Activated T-cell treated with anti-CD3 and anti-CD28 coated beads, Interleukin-2, amount 50 U/mL, for 1 hour (primary cell): ENCODE measurements at places on chromosomes 4 and X.

GRCh38 chr4:139492429-139492828 is 38.5 kb downstream of the RAB33B start:
- DNase-seq = no peak

GRCh38 chrX:113954297-113954696 is 629.6 kb upstream of the HTR2C start:
- DNase-seq = no peak

DNA sequence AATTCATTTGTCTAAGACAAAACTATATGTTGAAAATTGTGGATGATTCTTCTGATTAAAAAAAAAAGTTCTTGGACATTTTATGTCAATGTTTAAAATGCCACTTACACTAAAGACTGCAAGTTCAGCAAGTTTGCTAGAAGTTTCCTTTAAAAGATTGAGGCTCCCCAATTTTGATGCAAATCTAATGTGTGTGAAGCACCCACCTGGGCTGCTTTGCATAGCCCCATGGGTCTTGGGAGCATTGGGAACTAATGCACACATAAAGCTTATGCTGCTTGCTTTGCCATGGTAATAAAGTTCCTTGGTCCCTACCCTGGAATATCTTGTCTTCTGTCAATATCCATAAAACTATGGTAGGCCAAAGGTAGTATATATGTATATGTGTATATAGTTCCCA is 725.9 kb upstream of the GRID2 start:
- DNase-seq = no peak

- no peak for DNase-seq
Observed at GRCh38 chr4:187961171-187961570, 34.4 kb upstream of the ZFP42 start.

- no peak for DNase-seq
Observed at GRCh38 chr4:155094201-155094820, 114.1 kb upstream of the NPY2R start.
